NCI-H510A treated with DMSO at 0.1 percent for 48 hours (cell line): ENCODE measurements at places on chromosomes 13 and 19.
A peak's percentile ranks its signal among the peaks of the same experiment; 100 is the strongest.

DNA sequence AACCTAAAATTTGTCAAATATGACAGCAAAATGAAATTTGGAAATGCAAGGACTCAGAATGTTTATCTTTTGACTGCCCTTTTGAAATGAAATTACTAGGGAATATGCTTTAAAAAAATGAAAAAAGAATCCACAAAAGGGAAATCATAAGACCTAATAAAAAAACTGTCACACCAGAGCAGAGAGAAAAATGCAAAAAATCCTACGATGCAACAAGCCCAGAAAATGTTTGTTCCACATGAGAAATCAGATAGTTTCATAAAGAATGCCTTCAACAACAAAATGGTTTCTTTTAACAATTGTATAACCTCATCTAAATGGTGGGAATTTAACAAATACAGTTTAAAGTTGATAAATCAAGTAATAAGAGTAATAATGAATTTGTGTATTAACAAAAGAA, 8.0 kb downstream of the LPAR6 start:
- DNase-seq, result no peak

DNA sequence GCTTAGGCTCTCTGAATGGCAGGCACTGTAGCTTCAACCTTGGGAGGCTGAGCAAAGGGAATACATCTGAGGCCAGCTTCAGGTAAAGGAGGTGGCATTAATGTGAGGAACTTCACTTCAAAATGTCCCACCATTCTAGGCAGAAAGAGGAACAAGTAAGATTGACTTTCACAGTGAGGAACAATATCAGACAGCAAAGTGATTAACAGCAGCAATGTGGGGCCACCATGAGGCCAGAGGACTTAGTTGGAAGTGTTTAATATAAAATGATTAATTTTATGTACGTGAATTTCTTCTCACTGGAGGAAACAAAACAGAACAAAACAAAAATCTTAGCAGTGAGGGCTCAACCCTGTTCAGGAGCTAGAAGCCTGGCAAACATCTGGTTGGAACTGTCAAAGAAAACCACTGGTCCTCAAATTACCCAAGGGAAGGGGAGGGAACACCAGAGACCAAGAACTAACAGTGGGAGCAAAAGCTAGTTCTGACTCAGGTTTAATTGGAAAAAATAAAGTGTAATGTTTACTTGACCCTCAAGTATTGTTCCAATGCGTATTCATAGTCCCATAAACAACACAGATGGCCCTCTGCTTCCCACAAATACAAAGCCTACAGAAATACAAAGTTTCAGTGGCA, 43.9 kb upstream of the FRY start:
- no peak for DNase-seq

DNA sequence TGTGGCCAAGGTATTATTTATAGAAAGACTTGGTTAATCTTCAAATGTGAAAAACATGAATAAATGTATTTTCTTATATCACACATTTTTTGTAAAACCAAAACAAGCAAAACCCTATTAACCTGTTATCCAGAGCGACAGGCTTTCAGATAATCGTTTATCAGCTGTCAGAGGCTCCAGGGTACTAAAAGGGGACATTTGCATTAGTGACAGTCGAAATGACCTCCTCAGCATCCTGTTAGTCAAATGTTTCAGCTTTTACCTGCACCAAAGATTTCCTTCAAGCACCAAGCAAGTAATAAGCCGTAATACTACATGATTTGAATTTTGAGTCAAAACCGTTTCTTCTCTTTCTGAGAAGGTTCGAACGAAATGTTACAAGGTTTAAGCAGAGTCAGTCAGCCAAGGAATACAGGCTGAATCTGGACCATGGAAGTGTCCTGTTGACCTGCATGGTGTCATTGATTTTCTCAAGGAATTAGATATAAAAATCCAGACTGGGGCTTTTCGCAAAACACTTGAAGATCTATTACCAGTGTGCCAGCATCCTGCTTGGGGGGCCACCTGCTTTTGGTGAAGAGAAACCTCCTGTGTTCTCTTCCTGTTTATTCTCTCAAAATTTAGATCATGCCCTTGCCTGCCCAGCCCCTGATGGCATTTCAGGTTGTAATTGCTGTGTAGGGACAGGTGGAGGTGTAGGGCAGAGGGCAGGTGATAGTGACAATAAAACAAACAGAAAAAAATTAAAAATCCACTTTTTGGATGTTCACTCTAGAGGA, 11.3 kb upstream of the RFC3 start:
- no peak for DNase-seq

DNA sequence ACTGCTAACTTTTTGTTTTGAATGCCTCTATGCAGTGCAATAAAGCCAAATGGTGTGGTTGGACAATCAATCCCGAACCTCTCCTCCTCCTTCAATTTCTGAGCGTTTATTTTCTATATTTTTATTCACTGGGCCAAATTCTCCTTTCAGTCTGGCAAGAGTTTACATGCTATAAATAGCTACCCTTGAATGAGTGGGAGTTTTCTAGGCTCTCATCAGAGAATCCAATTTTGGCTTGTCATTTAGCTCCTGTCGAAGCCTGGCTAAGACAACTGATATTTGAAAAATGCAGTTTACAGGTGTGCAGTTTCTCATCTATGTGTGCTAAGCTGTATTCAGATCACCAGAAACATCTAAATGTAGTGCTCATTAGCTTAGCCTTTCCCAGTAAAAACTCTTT, 61.8 kb downstream of the OLFM4 start:
- DNase-seq, result no peak

- no peak for DNase-seq
Observed at GRCh38 chr13:110416131-110417025, 109.3 kb downstream of the COL4A2 start.

- DNase-seq, result no peak
Observed at GRCh38 chr19:57302727-57303401, 17.4 kb upstream of the ZNF543 start.

DNA sequence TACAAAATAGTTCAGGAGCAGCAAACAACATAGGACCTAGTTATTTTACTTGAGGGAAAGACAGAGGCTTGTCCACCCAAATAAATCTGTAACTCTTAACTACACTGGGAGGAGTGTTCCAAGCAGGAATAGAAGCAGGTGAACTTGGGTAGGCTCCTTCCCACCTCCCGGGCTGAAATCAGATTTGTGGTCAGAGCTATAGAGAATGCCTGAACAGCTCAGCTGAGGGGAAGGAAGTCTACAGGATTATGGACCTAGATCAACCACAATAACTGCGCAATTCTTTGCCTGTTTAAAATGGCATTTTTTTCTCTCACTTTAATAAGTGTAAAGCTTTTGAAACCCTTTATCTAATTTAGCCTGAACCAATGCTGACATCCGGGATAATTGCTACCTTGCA, 73.5 kb upstream of the IRS2 start:
- no peak for DNase-seq

- DNase-seq, result no peak
Observed at GRCh38 chr19:43616306-43616705, 3.1 kb downstream of the ZNF428 start.

DNA sequence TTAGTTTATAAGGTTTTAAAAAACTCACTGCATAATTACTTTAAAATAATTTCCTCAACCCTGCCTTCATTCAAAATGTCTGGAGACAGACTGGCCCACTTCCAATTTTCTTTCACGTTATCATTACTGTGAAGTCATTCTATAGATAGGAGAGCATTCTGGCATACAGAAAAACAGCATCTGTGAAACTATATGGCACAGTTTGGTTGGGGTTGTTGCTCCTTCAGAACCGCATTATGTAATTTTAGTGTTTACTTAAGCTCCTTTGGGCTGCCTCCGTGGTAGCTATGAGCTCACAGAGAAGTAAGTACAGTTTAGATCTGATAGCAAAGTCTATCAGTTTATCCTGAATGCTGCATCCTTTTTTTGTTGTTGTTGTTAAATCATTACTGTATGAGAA, 104.3 kb downstream of the KCNRG start:
- DNase-seq, result peak; percentile 11
